ENCODE measurements at places on chromosomes 6 and 20. TPM values are rescaled to one million over a fixed set of nuclear protein-coding genes. Genes with fewer than 3 reads are reported as not detected.
A peak's percentile ranks its signal among the peaks of the same experiment; 100 is the strongest.

The LINC00237 gene
- not detected for total RNA-seq

The POM121L2 gene
- total RNA-seq: not detected

The B4GALT5 gene
- 58.8 TPM for total RNA-seq

The FAM209A gene
- total RNA-seq: 0.69 TPM

The HLA-DOA gene
- total RNA-seq: 5.6 TPM

The RNASET2 gene
- 29.8 TPM for total RNA-seq

The ASCC3 gene
- total RNA-seq: 36.6 TPM

GRCh38 chr20:53493311-53493857 is 100.3 kb downstream of the ZNF217 start:
- no peaks in the 10 kb centered on the region for H3K27me3 ChIP-seq
- no peak overlapping the region for H3K4me3 ChIP-seq

GRCh38 chr6:18451756-18452155 is 64.6 kb downstream of the RNF144B start:
- no peaks in the 10 kb centered on the region for H3K36me3 ChIP-seq
- no peak overlapping the region for H3K27ac ChIP-seq
- no peaks in the 10 kb centered on the region for H3K27me3 ChIP-seq
- no peaks in the 10 kb centered on the region for H3K4me1 ChIP-seq

- no peak for DNase-seq
- H3K36me3 ChIP-seq: no peaks in the 10 kb centered on the region
- no peak overlapping the region for H3K4me3 ChIP-seq
- H3K27ac ChIP-seq: no peak overlapping the region
- no peaks in the 10 kb centered on the region for H3K27me3 ChIP-seq
These were observed 733.7 kb downstream of the GRIK2 start for GRCh38 chr6:102127253-102127652.

DNA sequence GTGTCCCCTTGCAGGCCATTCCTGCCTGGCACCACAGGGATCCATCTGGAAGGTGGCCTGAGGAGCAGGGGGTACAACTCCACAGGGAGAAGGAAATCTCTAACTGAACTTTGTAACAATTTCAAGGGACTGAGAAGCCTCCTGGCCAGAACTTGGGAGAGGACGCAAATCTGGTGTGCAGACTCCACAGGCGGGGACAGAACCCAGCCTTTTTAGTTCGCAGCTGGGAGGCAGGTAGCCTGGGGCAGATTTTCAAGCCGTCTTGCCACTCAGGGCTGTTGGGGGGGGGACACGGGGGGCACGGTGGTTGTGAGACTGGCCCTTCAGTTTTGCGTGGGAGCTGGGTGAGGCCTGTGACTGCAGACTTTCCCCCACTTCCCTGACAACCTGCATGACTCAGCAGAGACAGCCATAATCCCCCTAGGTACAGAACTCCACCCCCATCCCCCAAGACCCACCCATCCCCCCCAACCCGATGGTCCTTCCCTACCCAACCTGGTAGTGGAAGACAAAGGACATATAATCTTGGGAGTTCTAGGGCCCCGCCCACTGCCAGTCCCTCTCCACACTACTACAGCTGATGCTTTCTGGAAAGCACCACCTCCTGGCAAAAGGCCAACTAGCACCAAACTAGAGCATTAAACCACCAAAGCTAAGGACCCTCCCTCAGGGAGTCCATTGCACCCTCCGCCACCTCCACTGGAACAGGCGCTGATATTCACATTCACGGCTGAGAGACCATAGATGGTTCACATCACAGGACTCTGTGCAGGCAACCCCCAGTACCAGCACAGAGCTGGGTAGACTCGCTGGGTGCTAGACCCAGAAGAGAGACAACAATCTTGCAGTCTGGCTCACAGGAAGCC is 3.0 kb upstream of the HUS1B start:
- peaks cover 12% of the 10 kb centered on the region for H3K36me3 ChIP-seq
- H3K27ac ChIP-seq: peak overlapping the region; percentile 86
- H3K4me1 ChIP-seq: no peaks in the 10 kb centered on the region
- no peak overlapping the region for H3K4me3 ChIP-seq
- no peak for DNase-seq

GRCh38 chr6:119233312-119233984 is 116.1 kb downstream of the MAN1A1 start:
- no peak for DNase-seq
- H3K27me3 ChIP-seq: no peaks in the 10 kb centered on the region
- peaks cover 3% of the 10 kb centered on the region for H3K4me1 ChIP-seq

DNA sequence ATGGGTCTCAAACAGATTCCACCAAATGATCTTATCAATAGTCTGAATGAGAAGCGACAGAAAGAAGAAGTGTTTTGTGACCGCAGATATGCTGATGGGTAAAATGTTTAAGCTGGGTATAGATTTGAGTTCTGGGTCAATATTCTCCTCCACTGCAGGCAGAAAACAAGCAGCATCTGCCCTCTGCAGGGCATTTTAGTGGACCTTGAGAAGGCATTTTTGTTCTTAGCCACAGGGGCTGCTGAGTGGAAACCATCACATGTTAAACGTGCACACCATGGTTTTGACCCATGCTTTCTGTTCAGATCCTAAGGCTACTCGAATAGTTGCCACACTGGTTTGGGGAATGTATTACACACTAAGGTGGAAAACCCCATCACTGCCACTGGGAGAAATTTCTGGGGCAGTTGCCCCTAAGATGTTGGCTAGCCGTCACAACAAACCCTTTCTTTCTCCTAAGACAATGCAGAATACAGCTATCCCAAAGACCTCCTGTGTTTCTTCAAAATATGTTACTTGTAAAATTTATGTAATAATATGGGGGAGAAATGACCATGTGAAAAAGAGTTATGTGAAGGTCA is 5.5 kb downstream of the POU3F2 start:
- H3K27ac ChIP-seq: no peak overlapping the region
- H3K4me3 ChIP-seq: no peak overlapping the region
- H3K4me1 ChIP-seq: peaks cover 27% of the 10 kb centered on the region
- no peaks in the 10 kb centered on the region for H3K36me3 ChIP-seq
- peaks cover 87% of the 10 kb centered on the region for H3K27me3 ChIP-seq
- no peak for DNase-seq

GRCh38 chr6:81204731-81205130 is 547.8 kb downstream of the TENT5A start:
- no peak for DNase-seq
- H3K27ac ChIP-seq: no peak overlapping the region
- no peaks in the 10 kb centered on the region for H3K27me3 ChIP-seq
- no peak overlapping the region for H3K4me3 ChIP-seq
- no peaks in the 10 kb centered on the region for H3K36me3 ChIP-seq

GRCh38 chr6:162270966-162271365 is 456.6 kb downstream of the PRKN start:
- H3K27ac ChIP-seq: no peak overlapping the region
- no peaks in the 10 kb centered on the region for H3K4me1 ChIP-seq
- peaks cover 4% of the 10 kb centered on the region for H3K27me3 ChIP-seq
- DNase-seq: no peak
- no peaks in the 10 kb centered on the region for H3K36me3 ChIP-seq
- no peak overlapping the region for H3K4me3 ChIP-seq

DNA sequence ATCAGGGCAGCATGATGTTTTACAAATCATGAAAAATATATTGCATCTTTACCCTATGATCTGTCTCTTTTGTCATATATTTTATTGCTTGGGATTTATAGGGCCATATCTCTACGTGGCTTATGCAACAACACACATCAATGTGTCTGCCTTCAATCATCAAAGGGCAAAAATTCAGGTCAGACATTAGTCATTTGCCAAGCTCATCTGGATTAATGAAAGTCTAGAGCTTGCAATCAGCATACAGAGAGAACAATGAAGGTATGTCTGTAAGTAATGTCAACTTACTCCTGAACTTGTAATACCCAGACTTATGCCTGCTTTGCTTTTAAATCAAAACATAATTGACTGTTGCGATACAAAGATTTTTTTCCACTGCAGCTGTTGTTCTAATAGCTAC is 282.7 kb downstream of the HAO1 start:
- H3K27ac ChIP-seq: no peak overlapping the region
- no peaks in the 10 kb centered on the region for H3K27me3 ChIP-seq
- peaks cover 7% of the 10 kb centered on the region for H3K4me1 ChIP-seq
- no peak for DNase-seq

DNA sequence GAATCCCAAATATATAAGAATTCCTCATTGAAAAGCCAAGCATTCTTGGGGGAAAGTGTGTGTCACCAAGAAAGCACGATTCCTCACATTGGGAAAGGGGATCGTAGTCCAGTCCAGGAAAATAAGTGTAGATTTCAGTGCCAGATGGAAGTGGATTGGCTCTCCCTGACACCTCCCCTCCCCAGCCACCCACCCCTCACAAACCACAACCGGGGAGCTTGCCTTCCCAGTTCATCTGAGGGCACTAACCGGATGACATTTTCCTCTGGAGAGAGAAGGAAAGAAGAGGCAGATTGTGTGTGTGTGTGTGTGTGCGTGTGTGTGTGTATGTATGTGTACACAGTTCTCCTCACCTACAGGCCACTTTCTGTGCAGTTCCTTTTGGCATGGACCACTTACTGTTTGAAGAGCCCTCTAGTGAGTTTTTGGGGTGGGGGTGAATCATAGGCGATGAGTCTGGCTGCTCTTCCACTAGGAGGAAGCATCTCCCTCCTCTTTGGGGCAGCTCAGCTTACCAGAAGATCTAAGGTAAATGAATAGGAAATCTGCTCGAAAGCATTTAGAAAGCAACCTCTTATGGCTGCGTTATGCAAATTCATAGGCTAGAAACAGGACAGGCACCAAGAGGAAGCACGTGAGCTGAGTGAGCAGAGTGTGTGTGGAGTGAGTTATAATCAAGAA is 20.8 kb downstream of the DAAM2 start:
- no peak overlapping the region for H3K27ac ChIP-seq
- H3K4me1 ChIP-seq: peaks cover 7% of the 10 kb centered on the region
- no peaks in the 10 kb centered on the region for H3K36me3 ChIP-seq
- no peak for DNase-seq
- H3K27me3 ChIP-seq: peaks cover 6% of the 10 kb centered on the region

DNA sequence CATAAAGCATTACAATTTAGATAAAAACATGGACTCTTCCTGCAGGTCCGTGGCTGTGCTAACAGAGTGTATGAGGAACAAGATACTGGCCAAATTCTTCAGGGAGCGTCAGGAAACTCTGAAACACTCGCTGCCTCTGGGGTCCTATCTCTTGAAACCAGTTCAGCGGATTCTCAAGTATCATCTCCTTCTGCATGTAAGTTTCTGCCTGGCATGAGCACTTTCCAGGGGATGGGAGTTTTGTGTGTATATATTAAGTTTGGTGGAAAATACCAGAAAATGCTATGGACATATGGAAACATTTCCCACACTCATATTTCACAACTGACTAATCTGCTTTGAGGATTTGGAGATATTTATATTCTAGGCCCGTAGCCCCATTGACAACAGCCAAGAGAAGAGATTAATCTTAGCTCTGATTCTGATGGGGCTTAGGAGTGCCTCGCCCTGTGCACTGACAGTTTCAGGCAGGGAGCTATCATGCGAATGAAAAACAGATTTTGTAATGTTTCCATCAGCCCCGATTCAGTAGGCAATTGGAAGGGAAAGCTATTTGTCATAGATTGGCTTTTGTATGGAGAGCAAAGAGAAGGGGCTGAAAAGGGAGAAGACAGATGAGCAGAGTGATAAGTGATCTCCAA is 64.7 kb upstream of the MTHFD1L start:
- no peak overlapping the region for H3K4me3 ChIP-seq
- H3K36me3 ChIP-seq: peaks cover 24% of the 10 kb centered on the region
- peak overlapping the region; percentile 44 for H3K27ac ChIP-seq
- no peaks in the 10 kb centered on the region for H3K27me3 ChIP-seq
- no peak for DNase-seq
- H3K4me1 ChIP-seq: no peaks in the 10 kb centered on the region

GRCh38 chr6:83920017-83920416 is 60.5 kb downstream of the CYB5R4 start:
- H3K36me3 ChIP-seq: peaks cover 10% of the 10 kb centered on the region
- no peak for DNase-seq
- H3K4me1 ChIP-seq: no peaks in the 10 kb centered on the region
- no peak overlapping the region for H3K4me3 ChIP-seq
- no peak overlapping the region for H3K27ac ChIP-seq

DNA sequence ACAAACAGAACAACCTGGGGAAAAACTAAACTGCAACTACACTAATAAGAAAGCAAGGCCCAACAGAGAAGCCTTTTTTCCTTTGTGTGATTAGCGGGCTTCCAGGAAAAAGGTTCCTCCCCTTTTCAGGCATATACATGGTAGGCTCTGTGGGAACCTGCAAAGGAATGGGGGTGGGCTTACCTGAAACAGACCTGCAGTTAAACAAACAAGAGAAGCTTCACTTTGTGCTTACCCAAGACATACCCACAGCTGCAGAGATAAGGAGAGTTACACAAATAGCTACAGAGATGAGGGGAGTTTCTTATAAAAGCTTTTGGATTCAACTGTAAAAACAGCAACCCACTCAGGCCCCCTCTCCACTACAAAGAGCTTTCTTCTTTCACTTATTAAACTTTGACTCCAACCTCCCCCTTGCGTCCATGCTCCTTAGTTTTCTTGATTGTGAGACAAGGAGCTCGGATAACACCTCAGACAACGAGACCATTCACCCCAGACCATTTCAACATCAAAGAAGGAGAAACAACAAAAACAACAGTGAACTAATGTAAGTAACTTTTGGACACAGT is 30.9 kb downstream of the RNF146 start:
- no peaks in the 10 kb centered on the region for H3K27me3 ChIP-seq
- H3K36me3 ChIP-seq: peaks cover 10% of the 10 kb centered on the region
- DNase-seq: no peak
- H3K4me1 ChIP-seq: peaks cover 8% of the 10 kb centered on the region
- H3K27ac ChIP-seq: peak overlapping the region; percentile 89

- H3K4me3 ChIP-seq: no peak overlapping the region
- H3K36me3 ChIP-seq: no peaks in the 10 kb centered on the region
- H3K27ac ChIP-seq: no peak overlapping the region
- H3K4me1 ChIP-seq: no peaks in the 10 kb centered on the region
- no peak for DNase-seq
These were observed 54.6 kb downstream of the LYRM4 start for GRCh38 chr6:5205877-5206850.

DNA sequence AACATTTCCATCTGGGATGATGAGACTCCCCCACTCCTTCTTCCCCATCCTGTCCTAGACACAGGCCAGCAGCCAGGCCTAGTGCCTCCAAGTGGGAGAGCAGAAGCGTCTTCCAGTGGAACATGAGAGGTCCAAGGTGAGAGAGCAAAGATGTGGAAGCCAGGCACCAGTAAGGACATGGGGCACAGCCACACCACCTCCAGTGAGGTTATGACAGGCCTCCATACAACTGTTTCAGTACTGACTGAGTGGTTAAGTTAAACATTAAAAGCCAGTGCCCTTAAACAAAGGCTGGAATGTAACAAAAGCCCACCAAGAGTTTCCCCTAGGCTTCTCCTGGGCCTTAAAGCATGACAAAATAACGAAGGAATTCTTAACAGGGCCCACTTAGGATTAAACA is 5.3 kb downstream of the ZBTB24 start:
- H3K27ac ChIP-seq: peak overlapping the region; percentile 97
- H3K36me3 ChIP-seq: peaks cover 38% of the 10 kb centered on the region
- H3K27me3 ChIP-seq: no peaks in the 10 kb centered on the region
- H3K4me3 ChIP-seq: peak overlapping the region; percentile 45
- no peak for DNase-seq

All from progenitor cell of endocrine pancreas (in vitro differentiated cells).